ENCODE measurements at places on chromosomes 3 and 15.

- no peak for DNase-seq
Measured at GRCh38 chr3:14156843-14157561, 21.4 kb downstream of the XPC start.

GRCh38 chr3:153080778-153081240, 81.2 kb upstream of the RAP2B start:
- no peak for DNase-seq

DNA sequence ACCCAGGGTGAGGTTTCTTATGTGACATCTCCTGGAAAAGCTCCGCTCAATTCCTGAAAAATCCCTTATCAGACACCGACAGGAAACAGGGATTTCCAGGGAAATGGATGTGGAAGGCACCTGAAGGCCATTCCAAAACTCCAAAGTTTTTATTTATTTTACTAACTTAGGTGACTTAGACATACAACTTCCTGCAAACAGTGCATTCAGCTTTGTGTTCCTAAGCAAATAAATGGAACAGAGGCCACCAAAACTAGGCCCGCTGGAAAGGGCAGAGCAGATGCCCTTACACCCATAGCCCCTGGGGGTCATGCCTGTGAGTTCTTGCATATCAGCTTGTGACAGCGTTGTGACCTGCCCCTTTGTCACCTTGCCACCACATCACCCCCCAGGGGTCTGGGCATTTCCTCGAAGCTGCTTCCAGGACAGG, 239.4 kb downstream of the XXYLT1 start:
- no peak for DNase-seq

GRCh38 chr3:94862703-94863102, 799.8 kb downstream of the NSUN3 start:
- DNase-seq = no peak

- no peak for DNase-seq
Measured at GRCh38 chr3:72386327-72387000, 461.8 kb downstream of the SHQ1 start.

DNA sequence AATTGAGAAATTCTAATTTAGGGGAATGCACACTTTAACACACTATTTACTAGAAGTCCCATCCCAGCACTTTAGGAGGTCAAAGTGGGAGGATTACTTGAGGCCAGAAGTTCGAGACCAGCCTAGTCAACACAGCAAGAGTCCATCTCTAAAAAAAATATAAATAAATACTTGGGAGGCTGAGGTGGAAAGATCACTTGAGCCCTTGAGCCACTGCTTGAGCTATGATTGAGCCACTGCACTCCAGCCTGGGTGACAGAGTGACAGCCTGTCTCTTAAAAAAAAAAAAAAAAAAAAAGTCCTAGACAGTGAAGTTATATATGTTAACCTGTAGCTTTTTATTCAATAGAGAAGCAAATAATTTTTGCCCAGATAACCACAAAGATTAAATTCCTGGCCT, 69.2 kb downstream of the DLG1 start:
- DNase-seq = no peak

GRCh38 chr3:119310071-119310470, 15.9 kb downstream of the ARHGAP31 start:
- DNase-seq = no peak

GRCh38 chr3:185552358-185552877, at the start of gene LIPH:
TSS of gene LIPH (minus strand) at chr3:185552588. CDS start at chr3:185552471, 117 bp downstream.
- DNase-seq = peak; percentile 30

DNA sequence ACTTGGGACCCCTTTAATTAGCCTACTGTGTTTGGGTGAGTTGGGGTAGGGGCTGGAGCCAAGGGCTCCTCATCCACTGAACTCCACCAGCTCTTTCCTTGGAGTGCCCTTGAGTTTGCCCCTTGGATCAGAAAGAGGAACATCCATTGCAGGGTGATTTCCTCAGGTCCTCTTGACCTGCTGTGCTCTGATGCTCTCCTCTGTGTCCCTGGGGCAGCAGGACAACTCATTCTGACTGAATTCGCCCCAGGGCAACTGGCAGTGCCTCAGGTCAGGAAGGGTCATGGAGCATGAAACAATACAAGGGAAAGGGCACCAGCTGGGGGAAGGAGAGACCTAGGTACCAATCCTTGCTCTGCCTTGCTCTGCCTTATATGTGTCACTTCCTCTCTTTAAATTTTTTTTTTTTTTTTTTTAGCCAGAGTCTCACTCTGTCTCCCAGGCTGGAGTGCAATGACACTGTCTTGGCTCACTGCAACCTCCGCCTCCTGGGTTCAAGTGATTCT, 47.8 kb downstream of the BSN start:
- no peak for DNase-seq

- DNase-seq = peak; percentile 21
Measured at GRCh38 chr15:80404761-80405553, 775 bp downstream of the ARNT2 start.

GRCh38 chr3:151890721-151891141, 17.3 kb downstream of the SUCNR1 start:
- DNase-seq = no peak

- no peak for DNase-seq
Measured at GRCh38 chr3:56253941-56254665, 214.2 kb downstream of the ERC2 start.

GRCh38 chr3:47491186-47491585, 15.4 kb upstream of the SCAP start:
- no peak for DNase-seq

GRCh38 chr3:102532901-102533300, 98.1 kb downstream of the ZPLD1 start:
- DNase-seq = no peak

GRCh38 chr3:166877971-166878370, 502.1 kb downstream of the ZBBX start:
- DNase-seq = no peak

DNA sequence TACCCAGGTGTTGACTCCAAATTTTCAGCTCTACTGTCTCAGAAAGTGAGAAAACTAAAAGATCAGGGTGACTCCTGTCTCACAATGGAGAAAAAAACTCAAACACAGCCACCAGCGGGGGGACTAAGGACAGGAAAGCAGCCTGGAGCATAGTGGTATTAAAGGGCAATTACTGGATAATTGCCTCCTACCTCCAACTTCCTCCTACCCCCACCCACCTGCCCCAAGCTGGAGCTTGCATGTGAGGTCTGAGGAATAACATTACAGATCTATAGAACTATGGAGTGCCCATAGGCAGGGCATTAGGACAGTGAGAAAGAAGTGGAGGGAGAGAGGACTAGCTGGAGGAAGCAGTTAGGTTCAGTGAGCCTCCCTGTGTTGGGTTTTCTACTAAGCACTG, 2.7 kb upstream of the PCCB start:
- no peak for DNase-seq

GRCh38 chr3:120418866-120419490, 31.8 kb downstream of the FSTL1 start:
- DNase-seq = no peak

- no peak for DNase-seq
Measured at GRCh38 chr15:100200287-100200880, 141.4 kb downstream of the ADAMTS17 start.

DNA sequence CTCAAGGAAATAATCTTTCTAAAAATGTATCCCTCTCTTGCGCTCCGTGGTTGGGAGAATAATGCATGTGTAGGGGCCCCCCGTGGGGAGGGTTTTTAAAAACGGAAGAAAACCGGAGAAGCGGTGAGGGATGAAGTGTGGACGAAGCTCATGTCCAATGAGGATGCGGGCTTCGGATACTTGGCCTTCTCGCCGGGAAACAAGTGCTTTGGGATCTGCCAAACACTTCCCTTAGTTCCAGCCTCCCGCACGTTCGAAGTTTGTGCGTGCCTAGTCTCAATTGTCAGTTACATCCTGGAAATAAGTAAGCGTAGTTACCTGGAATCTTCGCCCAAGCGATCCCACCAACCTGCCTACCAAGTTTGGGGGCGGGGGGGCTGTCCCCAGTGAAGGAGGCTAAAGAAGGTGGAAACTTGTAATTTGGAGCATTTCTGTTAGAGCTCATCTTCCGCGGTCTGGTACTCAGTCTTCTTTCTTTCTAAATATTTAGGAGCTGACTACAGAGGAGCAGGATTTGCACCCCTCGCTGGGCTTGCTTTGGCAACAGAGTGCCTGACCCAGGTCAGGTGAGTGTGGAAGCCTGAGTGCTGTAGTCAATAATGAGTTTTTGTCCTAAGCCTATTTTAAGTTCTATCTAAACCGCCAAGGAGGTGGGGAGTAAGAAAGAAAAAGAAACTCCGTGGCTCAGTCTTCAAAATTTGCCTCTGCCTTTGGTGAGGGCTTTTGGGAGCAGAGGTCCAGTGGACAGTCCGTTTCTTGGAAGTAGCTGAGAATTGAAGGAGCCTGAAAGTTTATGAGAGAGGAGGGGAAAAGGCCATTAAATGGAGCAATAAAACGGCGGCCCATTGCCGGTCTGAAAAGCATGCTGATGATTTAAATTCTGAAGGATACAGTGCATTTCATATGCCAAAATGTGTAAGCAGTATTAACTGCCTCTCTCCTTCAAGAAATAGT, 1.1 kb downstream of the ITPR1 start:
- DNase-seq = no peak

- DNase-seq = no peak
Measured at GRCh38 chr15:27495963-27496459, 525.0 kb downstream of the GABRG3 start.

GRCh38 chr3:65894679-65895453, 143.9 kb downstream of the MAGI1 start:
- no peak for DNase-seq

- no peak for DNase-seq
Measured at GRCh38 chr3:105397974-105398373, 31.3 kb downstream of the ALCAM start.

DNA sequence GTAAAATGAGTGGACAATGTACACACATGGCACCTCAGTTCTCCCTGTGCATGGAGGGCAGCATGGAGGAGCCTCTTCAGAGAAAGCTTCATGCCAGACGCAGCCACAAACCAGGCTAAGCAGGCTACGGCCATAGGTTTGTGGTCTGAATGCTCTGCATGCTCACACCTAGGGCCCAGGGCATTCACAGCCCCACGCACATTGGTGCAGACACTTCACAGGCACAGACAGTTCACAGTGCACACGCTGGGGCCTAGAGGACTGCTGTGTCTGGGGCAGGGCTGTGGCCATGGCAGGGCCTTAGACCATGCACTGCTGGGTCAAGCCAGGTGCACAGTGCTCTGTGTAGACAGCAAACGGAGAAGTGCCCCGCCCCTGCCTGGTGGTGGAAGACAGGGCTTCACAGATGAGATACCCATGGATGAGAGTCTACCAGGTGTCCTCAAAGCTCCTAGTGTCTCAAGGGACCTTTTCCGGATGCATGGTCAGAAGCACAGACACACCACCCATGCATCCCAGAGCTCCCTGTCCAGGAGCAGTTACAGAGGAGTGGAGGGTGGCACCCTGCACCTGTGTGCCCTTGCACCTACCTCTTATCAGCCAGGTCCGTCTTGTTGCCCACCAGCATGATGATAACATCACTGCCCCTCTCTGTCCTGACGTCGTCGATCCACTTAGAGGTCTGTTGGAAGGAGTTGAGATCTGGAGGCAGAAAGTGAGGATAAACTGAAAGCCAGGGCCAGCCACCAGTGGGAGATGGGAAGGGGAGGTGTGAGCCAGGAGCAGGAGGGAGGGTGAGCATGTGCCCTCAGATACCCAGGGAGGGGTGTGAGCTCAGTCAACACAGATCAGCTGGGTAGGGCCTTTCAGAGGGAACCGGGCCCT, 33.5 kb downstream of the SRPRB start:
- DNase-seq = no peak

All from stimulated activated CD4-positive, alpha-beta T cell treated with anti-CD3 and anti-CD28 coated beads, Interleukin-2, amount 100 ng/mL, for 24 hours (primary cell).